GM23248 (cell line): ENCODE measurements at places on chromosomes 3 and 15.

DNA sequence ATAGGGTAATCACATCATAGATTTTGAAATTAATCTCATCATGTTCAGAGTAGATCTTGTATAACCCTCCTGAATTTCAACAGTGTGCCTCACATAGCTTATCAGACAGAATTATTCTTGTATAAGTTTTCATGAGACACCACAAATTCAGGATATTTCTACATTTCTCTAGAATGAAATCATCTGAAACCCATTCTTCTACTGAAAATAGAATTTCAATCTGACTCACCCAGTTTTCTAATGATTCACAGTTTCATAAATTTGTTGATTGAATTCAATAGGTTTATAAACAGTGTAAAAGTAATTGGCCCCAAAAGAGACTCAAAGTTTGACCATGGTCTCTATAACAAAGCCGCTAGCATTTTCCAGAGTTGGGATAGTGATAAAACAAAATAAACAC, 1082.6 kb upstream of the EPHA6 start:
- no peak for DNase-seq

DNA sequence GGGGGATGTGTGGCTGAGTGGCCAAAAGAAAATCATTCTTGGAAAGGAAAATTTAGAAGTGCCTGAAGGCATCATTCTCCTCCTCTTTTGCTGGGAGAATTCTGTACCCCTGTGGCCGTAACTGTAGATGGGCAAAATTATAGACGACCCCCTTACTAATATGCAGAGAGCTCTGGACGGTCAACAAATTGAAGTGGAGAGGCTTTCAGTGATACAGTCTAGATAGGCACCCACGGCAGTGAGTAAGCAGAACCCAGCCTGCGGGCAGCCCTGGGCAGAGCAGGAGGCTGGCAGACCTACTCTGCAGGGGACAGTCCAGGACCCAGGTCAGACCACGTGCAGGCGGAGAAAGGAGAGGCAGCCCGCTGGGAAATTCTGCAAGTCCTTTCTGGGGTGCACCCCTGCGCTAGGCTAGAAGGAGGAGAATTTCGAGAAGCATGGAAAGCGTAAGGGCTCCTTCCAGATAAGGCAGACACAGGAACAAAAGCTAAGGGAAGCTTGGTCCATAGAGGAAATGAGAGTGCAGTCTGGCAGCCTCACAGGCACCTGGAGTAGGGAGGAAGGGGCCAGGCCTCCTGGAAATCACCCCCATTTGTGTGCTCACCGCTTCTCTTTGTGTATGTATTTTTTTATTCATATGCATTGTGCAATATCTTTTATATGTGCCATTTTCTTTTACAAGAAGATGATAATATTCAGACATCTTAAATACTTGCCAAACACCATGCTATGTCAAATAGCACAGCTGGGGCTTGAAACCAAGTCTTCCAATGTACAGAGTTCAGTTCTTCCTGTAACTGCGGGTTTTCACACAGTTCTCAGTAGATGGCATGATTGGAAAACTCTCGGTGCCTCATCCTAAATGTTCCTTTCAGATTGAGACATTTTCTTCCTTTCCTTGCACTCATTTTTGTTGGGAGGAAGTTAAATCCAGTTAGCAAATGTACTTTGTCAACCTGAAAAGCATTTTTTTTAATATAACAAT, 40.2 kb downstream of the LRRK1 start:
- no peak for DNase-seq

GRCh38 chr3:141279077-141279967, 47.7 kb downstream of the PXYLP1 start:
- DNase-seq, result peak; percentile 40

- DNase-seq, result peak; percentile 53
Observed at GRCh38 chr3:127615631-127616305, 13.2 kb upstream of the PODXL2 start.

- no peak for DNase-seq
Observed at GRCh38 chr15:23736033-23736673, 49.0 kb upstream of the NDN start.

DNA sequence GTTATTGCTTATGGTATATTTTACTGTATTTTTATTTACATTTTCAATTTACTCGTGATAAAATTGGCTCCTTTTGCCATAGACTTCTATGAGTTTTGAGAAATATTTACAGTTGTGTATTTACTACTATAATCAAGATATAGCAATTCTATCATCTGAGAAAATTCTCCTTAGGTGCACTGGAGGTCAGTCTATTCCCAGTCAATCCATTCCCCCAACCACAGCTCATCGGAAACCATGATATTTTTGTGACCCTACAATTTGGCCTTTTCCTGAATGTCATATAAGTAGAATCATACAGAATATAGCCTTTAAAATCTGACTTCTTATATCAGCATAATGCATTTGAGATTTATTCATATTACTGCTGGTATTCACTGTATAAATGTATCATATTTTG, 114.7 kb upstream of the LRTM1 start:
- DNase-seq, result peak; percentile 38

- DNase-seq, result peak; percentile 92
Observed at GRCh38 chr3:197083486-197083885, 53.9 kb upstream of the MELTF start.

GRCh38 chr3:182725372-182726251, 67.7 kb upstream of the ATP11B start:
- DNase-seq, result peak; percentile 42

DNA sequence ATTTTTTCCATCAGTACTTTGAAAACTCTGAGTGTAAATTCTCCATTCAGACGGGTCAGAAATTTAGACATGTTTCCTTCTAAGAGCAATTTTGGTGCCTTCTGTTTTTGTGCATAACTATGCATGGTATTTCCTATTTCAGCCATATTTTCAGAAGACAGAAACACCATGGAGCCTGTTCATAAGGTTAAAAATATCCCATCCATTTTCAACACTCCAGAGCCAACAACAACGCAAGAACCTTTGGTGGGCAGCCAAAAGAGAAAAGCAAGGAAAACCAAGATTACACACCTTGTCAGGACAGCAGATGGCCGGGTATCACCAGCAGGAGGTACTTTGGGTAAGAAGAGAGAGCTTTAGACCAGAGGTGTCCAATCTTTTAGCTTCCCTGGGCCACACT, 275.6 kb downstream of the BBX start:
- peak; percentile 17 for DNase-seq

DNA sequence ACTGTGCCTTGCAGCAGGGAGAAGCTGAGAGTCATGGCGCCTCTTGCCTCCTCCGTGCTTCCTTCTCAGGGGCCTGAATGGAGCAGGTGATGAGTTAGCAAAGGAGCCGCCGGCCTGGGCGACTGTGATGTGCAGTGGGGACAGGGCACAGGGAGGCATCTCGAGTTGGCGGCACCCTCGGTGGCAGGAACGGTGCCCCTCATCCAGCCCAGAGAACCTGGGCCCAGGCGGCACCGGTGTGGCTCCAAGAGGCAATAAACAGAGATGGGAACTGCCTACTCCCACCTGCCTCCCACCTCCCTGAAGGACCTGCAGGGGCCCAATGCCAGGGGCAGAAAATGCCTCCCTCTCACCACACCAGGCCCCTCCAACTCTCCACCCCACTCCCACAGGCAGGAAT, 6.2 kb downstream of the SLC41A3 start:
- no peak for DNase-seq

DNA sequence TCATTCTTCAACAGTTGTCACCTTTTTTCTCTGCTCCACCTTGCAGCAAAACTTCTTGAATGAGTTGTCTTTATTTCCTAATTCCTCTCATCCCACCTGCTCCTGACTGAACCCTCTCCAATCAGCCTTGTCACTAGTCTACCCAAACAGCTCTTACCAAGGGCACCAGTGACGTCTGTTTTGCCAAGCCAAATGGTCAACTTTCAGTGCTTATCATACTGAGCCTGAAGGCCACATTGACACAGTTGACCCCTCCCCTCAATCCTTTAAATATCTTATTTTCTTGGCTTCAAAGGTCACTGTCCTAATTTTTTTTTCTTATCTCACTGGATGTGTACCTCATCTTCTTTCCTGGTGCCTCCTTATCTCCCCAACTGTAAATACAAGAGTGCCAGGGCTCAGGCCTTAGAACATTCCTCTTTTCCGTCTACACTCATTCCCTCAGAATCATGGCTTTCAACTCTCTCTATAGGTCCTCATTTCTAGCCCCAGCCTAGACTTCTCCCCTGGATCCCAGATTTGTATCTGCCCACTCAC, 43.2 kb downstream of the CMTM8 start:
- no peak for DNase-seq

DNA sequence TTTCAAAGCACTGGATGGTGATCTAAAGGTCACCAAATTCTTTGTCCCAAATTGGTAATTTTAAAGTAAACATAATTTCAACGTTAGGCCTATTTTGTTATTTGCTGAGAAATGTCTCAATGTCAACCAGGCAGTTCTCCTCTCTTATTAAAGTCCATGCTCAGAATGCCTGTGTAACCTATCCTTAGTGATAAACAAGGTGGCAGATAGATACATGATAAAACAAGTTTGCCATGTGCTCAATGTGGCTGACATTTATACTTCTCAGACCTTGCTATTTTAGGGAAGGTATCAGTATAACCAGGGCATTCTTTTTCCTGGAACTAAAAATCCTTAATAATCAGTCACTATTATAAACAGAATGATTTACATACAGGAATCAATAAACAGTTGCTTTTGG, 8.5 kb downstream of the MBNL1 start:
- DNase-seq, result no peak

DNA sequence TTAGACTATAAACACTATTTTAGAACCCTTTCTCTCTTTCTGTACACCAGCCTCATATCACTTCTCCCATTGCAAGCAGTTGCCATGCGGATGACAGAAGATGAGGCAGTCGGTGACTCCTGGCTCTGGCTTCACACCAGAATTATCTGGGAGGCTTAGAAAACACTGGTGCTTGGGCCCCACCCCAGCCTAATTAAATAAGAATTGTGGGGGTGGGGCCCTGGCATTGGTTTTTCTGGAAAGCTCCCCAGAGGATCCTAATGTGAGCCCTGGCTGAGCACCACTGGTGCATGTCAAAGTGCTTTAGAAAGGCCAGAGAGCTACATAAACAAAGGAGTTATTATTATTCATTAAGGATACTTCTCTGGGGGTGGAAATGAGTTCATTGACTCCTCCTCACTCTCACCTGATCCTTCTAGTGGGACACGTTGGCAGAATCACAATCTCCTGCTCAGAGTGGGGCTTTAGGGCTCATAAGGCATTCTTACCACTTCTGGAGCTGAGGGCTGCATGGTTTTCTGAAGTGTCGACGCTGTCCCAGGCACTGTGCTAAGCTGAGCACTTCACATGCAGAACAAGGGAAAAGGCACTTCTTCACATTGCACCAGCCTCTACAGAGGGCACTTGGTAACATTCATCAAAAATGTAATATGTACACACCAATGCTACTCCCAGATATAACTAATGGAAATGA, 188.5 kb upstream of the TLE3 start:
- DNase-seq, result no peak
